Hematopoietic multipotent progenitor cell treated with erythropoietin and hydrocortisone succinate and interleukin-3 and kit ligand, for 6 days (in vitro differentiated cells): ENCODE measurements at places on chromosomes 6 and 20.

DNA sequence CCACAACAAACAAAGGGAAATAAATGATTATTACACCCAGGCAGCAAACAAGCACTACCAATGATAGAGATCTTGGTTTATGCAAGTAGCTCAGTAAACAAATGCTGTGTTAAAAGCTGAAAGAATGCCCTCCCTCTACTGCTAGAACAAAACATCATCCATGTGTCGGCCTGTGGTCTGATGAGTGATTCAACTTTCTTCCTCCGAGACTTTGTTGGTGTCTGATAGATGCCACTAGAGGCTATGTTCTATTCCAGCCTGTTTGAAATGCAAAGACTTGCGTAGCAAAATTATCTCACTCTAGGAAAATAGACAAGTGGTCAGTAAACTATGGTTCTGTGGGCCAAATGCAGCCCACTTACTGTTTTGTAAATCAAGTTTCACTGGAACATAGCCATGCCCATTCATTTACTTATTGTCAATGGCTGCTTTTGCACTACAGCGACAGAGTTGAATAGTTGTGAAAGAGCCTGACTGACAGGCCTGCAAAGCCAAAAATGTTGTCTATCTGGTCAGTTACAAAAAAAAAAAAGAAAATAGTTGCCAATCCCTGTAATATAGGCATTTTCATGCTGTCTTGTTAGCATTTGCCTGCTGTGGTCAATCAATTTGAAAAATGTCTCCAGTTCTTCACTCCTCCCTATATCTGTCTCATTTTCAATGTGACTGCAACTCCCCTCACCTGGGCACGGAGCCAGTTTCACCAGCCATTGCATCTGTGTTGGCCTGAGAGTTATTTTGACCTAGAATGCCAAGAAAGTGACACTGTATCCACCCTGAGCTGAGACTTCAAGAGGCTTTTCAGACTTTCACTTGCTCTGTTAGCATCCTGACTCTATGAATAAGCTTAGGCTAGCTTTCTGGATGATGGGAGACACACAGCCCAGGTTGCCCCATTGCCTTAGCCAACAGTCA is 544.6 kb upstream of the BTBD3 start:
- DNase-seq: peak; percentile 7

- DNase-seq: no peak
Measured at GRCh38 chr6:142013287-142013686, 119.4 kb upstream of the GJE1 start.

GRCh38 chr6:150202934-150203333 is 60.1 kb downstream of the PPP1R14C start:
- no peak for DNase-seq

- no peak for DNase-seq
Measured at GRCh38 chr6:104187616-104188015, 672.1 kb downstream of the HACE1 start.

- DNase-seq: peak; percentile 87
Measured at GRCh38 chr6:32933661-32934085, 7.2 kb downstream of the HLA-DMB start.

GRCh38 chr6:31396422-31397152 is 6.8 kb upstream of the MICA start:
- peak; percentile 91 for DNase-seq

GRCh38 chr6:158131926-158132325 is 36.1 kb downstream of the SERAC1 start:
- peak; percentile 73 for DNase-seq

DNA sequence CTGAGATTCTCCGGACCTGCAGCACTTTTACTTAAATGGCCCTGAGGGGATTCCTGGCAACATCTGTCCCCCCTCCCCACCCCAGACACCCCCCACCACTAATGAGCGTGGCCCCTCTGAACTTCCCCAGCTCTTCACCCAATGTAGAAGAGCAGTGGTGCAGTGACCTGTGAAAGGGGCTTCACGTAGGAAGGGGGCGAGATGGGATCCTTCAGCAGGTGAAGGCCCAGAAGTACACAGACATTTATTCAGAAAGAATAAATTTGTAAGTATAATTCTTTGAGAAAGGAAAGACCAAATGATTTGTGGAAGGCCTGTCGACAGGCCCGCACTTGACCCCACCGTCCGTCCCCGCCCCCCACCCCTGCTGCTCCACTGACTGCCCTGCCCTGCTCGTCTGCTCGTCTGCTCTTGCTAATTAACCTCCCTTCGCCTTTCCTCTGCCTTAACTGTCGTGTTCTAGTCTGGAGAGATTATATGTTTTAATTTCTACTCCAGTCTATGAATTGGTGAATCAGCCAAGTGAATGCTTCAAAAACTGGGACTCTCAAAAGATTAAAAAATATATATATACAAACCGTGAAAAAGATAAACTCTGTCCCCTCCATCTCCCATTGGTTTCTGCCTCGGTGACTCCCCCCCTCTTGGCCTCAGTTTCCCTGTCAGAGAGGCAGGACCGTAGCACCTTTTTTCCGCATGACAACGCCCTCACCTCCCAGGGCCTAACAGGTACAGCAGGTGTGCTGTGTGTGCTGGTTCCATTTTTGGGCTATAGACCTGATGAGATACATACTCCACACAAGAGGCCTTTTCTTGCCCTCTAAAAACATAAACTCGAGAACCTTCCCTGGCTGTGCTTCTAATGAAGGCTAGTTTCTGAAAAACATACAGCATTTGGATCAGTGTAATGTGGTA is 49.2 kb downstream of the GNAS start:
- no peak for DNase-seq

- DNase-seq: no peak
Measured at GRCh38 chr6:33915134-33915533, 111.3 kb upstream of the MLN start.
